ENCODE measurements at places on chromosomes 4 and X.

DNA sequence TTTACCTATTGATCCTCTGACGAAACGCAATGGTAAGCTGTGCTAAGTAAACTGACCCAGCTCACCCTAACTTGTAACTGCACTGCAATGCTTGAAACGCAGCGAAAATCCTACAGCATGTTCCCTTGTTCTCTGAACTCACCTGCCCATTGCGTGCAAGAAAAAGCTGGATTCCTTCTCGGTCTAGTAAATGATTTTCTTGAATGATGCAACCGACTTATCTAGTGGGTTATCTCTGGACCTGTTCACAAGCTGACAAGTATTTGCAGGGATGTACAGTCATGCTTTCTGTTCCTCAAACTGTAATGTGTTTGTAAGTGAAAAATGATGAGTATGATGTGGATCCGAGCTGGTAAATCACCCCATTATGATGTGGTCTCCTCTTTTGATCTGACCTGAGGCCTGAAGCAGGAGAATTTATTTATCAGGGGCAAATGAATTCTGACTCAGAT, 140.1 kb downstream of the BTC start:
- DNase-seq, result no peak

DNA sequence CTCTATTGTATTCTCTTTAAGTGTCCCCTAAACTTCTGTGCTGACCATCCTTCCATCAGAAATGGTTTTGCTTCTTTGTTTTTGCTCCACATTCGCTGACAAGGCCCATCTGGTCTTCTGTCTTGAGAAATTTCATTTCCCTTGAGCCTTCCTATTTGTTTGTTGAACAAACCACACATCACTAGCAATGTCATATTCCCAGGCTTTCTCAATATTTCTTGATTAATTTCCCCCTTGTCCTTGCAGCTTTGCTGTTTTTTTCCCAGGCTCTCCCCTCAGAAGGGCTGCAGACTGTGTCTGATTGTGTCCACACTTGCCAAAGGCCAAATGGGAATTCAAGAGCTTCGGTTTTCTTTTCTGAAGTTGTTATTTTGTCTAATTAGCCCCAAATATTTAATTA, 158.9 kb downstream of the MID1IP1 start:
- no peak for DNase-seq

DNA sequence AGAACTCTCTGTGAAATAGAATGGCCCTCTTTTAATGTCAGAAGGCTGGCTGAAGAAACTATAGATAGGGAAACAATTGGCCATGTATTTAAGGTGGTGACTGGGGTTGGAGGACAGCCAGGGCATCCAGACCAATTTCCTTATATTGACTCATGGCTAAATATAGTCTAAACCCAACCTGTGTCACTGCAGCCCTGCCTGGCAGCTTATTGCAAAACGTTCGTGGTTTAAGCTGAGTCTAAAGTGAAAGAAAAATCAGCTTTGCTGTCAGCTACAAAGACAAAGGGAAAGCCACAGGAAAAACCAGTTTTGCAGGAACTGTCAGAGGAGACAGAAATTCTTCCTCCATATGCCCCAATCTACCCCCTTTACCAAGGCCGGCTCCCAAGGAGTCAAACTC, 902.8 kb upstream of the NDST4 start:
- DNase-seq, result no peak

- DNase-seq, result no peak
Measured at GRCh38 chrX:112636288-112636687, 43.5 kb downstream of the LHFPL1 start.

- DNase-seq, result no peak
Measured at GRCh38 chr4:85165808-85166207, 199.3 kb upstream of the WDFY3 start.

DNA sequence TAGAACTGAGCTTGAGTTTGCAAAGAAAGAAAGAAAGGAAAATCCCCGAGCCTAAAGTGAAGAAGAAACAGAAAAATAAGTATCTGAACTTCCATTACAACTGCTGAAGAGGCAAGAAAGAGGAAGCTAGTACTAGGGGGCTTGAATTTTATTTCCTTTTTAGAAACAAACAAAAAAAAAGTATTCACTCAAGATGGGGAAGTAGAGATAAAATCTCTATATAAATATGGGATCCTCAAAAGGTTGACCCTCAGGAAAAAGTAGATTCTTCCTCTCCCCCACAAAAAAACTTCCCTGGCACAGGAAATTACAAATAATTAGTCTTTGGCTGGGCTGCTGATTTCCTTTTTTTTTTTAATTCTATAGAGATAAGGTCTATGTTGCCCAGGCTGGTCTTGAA, 16.0 kb downstream of the LRBA start:
- DNase-seq, result no peak

- no peak for DNase-seq
Measured at GRCh38 chr4:64144994-64145393, 264.3 kb downstream of the TECRL start.

GRCh38 chr4:92172203-92172602, 131.6 kb upstream of the GRID2 start:
- no peak for DNase-seq

GRCh38 chr4:78645853-78646757, 94.5 kb downstream of the ANXA3 start:
- no peak for DNase-seq

DNA sequence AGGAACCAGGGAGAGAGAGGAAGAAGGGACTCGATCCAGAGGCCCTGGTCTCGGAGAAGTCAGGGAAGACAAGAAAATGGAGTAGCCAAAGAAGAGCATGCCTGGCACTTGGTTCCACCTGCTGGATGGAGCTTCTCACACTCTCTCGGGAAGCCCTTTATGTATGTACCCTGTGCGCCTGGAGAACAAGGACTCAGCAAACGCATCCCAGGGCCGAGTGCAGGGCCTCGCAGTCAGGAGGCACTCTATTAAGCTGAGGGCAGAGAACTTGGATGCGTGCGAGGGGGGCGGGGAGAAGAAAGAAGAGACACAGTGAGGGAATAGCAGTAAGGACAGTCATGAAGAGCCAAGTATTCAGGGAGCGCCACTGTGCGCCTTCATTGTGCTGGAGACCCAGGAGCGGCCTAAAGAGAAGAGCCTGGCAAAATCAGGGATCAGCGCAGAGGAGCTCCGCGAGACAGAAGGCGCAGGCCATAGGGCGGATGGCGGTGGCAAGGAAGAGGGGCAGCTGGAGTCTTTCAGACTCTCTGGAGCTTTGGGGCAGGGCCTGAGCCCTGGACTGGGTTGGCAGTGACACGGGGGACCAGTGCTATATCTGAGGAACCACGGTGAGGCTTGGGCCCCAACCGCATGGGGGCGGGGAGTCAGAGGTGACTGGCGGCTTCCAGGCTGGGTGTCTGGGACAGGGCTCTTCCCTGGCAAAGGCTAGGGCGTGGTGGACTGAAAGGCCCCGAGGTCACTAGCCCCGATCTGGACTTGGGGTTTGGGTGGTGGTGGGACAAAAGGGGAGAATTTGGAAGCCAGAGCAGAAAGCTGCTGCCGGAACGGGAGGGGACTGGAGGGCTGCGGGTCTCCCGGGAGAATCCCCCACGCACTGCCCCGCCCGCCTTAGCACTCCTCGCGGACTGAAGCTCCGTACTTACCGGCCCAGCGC, 1.9 kb upstream of the SEPTIN6 start:
- DNase-seq, result no peak

- DNase-seq, result no peak
Measured at GRCh38 chr4:125321709-125322365, 7.1 kb downstream of the FAT4 start.

GRCh38 chr4:1748465-1748995, 27.2 kb downstream of the TACC3 start:
- peak; percentile 82 for DNase-seq

DNA sequence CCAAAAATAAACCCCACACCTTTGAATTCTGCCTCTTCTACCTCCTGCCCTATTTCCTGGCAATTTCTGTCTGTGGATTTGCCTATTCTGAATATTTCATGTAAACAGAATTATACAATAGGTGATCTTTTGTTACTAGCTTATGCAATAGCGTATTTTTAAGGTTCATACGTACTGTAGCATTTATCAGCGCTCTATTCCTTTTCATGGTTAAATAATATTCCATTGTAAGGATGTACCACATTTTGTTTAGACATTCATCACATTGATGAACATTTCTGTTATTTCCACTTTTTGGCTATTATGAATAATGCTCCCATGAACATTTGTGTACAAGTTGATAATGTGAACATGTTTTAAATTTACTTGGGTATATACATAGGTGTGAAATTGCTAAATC, 780.4 kb upstream of the MAGEB2 start:
- no peak for DNase-seq

DNA sequence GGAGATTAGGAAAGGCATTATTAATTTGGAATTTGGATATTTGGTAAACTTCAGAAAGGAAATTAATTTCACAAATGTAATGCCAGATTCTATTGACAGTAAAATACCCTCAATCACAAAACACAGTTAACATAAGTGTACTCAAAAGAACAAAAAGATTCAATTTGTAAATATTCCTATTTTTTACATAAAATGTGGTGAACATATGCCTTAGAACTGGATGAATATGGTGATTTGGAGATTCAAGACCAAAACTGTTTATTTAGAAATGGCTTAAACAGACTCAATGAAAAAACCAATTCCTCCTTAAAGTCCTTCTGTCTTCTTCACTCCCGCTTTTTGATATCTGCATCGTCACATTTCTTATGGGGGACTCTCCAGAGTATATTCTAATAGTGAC, 417.6 kb upstream of the TENM3 start:
- no peak for DNase-seq

Data from stimulated activated CD4-positive, alpha-beta T cell treated with anti-CD3 and anti-CD28 coated beads, Interleukin-4, amount 100 ng/mL, for 4 hours (primary cell).